ENCODE measurements at places on chromosomes 12 and 14. TPM values are rescaled to one million over a fixed set of nuclear protein-coding genes. Genes with fewer than 3 reads are reported as not detected.

GPRC5D gene
- polyA plus RNA-seq = 1.1 TPM

GRCh38 chr12:47819138-47819895 is 386 bp downstream of the HDAC7 start:
- DNase-seq = no peak

MIPOL1 gene
- polyA plus RNA-seq = 12.8 TPM

DNA sequence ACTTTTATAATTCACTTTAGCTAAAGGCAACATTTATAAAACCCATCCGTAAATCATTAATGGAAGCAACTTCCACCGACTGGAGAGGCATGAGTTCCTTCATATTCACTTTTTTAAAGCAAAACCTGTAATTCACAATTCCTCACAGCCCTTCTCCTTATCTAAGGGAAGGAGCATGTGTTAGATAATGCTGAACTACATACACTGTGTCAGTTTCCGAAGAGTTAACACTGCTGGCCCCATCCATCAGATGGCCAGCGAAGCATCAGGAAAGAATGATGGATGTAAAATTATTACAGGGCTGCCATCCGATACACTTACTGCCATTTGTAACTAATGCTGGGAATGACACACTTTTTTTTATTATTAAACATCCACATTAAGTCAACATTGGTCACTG is 392.8 kb downstream of the SOX5 start:
- DNase-seq = no peak

DNA sequence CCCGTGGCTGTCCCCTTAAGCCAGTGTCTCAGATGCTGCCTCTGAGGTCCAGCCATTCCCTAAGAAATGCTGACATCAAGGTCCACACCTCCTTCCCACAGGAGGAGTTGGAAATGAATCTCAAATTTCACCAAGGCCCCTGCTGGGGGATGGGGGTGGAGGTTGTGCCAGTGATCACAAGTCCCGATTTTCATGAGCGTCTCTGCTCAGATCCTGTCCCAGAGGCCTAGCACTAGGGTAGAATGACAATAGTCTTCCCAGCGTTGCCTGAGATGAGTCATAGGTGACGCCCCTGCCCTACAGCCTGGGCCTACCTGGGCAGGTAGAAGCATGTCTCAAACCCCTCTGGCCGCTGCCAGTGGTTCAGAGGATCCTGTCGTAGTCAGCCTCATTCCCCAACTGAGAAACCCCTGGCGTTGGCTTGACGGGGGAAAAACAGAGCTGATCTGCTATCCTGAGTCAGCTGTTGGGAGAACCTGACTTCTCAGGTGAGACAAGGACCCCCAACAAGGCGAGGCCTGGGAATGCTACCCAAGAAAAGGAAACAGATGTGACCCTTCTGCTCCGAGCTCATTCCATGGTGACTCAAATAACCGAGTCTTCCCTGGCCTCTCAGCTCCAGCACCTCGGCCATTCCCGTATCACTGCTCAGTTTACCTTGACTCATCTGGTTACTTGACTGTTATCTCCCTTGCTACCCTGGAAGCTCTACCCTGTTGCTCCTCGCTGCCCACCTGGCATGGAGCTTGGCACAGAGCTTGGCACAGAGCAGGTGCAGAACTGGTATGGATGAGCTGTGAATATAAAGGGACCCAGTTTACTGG is 21.8 kb upstream of the SPPL3 start:
- no peak for DNase-seq

DNA sequence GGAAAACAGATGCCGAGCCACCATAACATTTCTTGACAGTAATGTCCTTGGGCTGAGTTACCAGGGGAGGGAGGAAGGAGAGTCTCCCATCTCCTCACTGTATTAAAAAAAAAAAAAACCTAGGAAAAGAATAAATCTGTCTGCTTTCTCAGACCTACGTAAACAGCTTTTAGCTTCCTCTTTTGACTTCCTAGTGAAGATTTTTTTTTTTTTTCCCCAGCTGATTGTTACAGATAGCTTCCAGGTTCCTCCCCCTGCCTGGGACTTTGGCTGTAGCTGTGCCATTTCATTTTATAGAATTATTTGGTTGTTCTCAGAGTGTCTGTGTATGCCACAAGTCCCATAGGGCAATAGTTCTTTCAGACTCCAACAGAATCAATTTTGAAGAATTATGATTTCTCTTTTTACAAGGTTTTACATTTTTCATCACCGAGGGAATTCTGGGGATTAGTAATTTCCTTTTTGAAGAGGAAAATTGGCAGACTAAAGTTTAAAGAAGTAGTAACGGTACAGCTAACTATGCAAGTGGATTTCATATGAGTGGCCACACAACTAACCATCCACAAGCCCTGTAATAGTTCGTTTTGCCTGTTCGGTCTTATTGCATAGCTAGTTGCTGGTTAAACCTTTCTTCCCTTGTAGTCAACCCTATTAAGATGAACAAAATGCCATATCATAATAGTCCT is 23.1 kb upstream of the GNS start:
- DNase-seq = no peak

- DNase-seq = no peak
Measured at GRCh38 chr12:124625867-124626675, 58.7 kb upstream of the NCOR2 start.

DNA sequence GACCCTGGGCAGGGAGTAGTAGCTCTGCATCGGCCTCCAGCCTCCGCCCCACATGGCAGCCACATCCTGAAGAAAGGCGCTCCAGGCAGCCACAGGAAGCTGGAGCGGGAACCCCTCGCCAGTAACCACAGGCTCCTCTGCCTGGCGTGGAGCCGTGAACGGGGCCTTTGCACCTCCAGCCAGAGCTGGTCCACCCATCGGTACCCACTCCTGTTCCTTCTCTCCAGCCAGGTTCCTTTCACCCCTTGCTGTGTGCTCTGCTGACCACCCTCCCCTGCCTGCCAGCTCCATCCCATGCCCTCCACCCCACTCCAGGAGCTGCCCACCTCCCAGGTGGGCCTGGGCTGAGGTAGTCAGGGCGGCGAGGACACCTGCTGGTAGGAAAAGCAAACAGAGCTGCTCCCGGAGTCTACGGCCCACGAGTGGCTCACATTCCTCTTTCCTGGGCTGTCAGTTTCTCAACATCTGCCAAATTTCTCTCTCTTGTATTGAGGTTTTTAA is 2.7 kb downstream of the TGFB3 start:
- no peak for DNase-seq

GRCh38 chr14:100822013-100822412 is 3.9 kb upstream of the MEG3 start:
- no peak for DNase-seq

GAPDH gene
- 1,987 TPM for polyA plus RNA-seq

NID2 gene
- 94.5 TPM for polyA plus RNA-seq

GRCh38 chr12:3342051-3342450 is 149.0 kb upstream of the PRMT8 start:
- no peak for DNase-seq

SAMD15 gene
- 6.7 TPM for polyA plus RNA-seq

DNA sequence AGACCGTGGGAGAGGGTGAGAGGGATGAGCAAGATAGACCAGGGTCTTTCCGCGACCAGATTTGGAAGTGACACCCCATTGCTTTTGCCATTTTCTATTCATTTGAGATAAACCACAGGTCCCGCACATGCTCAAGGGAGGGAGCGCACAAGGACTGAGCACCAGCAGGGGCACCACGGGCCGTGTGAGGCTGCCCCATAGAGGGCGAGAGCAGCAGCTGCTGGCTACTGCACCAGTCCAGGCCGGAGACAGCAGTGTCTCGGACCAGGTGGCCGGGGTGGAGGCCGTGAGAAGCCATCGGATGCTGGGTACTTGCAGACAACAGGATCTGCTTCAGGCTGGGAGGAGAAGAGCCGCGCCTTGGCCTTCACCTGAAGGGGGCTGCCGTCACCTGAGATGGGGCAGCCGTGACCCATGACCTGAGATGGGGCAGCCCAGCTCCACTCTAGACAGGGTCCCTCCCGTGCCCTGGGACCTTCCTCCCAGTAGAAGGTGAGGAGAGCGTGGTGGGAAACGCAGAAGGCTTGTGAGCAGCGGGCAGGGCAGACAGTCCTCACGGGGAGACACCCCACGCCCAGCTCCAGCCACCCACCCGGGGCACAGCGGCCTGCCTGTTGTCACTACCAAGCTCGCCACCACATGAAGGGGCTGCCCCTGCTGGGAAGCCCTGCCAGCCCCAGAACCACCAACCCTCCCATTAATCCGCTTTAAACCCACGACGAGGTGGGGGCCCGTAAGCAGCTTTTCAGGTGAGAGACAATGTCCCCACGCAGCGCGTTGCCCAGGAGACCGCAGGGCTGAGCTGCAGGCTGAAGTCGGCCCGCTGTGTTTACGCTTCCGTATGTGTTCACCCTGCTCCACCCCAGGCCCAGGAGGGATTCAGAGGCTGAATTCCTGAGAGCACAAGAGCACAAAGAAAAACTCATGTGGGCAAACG is 61.7 kb upstream of the FBRSL1 start:
- DNase-seq = no peak

GRCh38 chr14:91331721-91332120 is 85.9 kb downstream of the CCDC88C start:
- DNase-seq = no peak

NEMF gene
- 98.3 TPM for polyA plus RNA-seq

CMKLR1 gene
- polyA plus RNA-seq = 4.7 TPM

NEDD8 gene
- 248 TPM for polyA plus RNA-seq

LHX5 gene
- 0.03 TPM for polyA plus RNA-seq

DNA sequence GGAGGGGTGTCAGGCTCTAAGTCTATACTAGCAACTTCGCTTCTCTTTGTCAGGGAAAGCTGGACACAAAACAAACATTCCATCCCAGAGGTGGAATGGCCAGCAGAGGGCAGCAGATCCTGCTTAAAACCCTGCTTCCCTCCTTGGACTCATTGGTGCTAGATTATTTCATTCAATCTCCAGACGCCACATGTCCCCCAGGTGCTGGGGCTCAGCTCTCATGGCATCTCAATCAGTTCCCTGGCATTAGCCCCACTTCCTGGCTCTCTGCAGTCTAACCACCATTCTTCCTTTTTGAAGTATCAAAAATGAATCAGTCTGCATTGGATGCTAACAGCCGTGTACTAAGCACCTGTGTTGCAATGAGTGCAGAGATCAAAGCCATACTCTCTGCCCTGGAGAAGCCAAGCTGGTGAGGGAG is 8.1 kb upstream of the PPP1R1A start:
- peak; percentile 54 for DNase-seq

DNA sequence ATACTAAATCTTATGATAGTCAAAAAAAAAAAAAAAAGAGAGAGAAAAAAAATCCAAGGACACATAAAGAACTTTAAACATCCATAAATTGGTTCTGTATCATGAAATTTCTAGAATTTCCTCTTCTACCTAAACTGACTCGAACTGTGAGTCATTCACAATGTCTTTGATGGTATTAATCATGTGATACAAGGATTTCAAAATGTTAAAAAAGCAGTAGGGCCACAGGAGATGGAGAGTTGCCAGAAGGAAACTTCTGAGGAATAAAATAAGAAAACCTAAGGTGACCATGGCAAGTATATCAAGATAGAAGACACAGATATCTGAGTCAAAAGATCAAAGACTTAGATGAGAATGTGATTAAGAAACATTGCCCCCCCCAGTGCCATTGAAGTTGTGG is 1320.9 kb upstream of the FLRT2 start:
- no peak for DNase-seq

GRCh38 chr12:6827437-6827911 is 733 bp upstream of the P3H3 start:
- peak; percentile 75 for DNase-seq

GRCh38 chr12:116636608-116637519 is 77.7 kb downstream of the MAP1LC3B2 start:
- no peak for DNase-seq

DNA sequence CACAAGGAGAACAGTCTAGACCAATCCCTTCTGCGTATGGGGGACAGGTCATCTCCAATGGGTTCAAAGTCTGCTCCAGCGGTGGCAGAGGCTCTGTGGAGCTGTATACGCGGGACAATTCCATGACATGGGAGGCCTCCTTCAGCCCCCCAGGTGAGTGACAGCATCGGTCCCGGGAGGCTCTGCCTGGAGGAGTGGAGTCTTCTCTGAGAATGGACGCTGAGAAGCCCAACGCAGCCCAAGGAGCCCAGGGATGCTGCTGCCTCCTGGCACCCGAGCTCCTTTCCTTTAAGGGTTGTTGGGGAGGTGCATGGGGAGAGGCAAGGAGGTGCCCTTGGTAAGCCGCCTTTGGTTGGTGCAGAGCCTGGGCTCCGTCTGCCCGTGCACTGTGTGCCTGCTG is 28.2 kb downstream of the ADGRD1 start:
- DNase-seq = no peak

DNA sequence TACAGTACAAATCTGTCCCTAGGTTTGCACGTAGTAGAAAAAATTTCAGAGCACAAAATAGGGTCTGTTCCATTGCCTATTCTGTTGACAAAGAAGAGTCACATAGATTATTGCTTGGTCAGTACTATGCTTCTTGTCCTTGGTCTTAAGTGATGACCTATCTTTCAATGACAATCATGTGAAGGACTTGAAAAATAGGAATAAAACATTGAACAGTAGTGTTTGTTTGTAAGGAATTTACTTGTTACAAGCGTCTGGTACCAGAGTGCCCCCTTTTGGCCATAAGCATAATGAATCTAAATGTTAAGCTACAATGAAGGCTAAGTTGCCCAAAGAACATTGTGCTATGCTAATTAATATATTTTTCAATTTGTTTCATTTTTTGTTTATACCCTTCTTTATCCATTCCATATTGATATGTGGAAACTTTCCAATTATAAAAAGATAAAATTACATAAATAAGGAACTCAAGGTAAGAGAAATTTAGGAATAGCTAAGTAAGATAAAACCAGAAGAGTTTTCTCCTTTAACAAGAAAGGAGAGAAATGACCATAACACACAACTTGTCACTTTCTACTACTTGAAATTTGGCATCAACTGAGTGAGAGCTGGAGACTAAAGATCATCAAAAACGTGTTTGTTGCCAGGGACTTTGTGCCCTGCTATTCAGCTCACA is 204.7 kb downstream of the EPS8 start:
- DNase-seq = no peak

DNA sequence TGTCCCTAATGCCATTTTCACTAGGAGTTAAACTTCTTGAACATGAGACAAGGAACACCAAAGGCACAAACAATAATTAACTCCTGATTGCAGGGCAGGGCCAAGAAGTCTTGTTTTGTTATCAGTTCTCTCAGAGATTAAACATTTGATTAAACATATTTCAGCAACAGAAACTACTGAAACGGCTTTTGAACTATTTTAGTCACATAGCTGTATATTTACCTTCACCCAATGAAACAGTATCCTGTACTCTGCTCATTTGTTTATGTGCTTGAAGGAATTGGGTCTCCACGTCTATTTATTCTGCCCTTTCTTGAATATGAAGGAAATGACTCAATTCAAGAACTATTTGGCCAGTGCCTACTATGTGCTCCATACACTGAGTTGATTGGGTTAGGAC is 51.3 kb upstream of the PTCSC3 start:
- no peak for DNase-seq

- no peak for DNase-seq
Measured at GRCh38 chr14:64082837-64083236, 211.3 kb downstream of the ESR2 start.

TAS2R43 gene
- not detected for polyA plus RNA-seq

ANKRD33 gene
- polyA plus RNA-seq = 0.21 TPM

- no peak for DNase-seq
Measured at GRCh38 chr12:50017641-50018040, 7.7 kb downstream of the RACGAP1 start.

GRCh38 chr14:52000019-52000582 is 10.8 kb downstream of the RTRAF start:
- DNase-seq = no peak

- no peak for DNase-seq
Measured at GRCh38 chr14:52175982-52176502, 91.5 kb upstream of the PTGDR start.

All from left renal cortex interstitium (tissue), 4 donors.